Right renal pelvis (tissue), 4 donors: ENCODE measurements at places on chromosomes 4 and X. TPM values are rescaled to one million over a fixed set of nuclear protein-coding genes. Genes with fewer than 3 reads are reported as not detected.

Gene MAGEB2
- polyA plus RNA-seq, result not detected

Gene PDE5A
- polyA plus RNA-seq, result 40.5 TPM

Gene TLR8
- polyA plus RNA-seq, result 0.21 TPM

DNA sequence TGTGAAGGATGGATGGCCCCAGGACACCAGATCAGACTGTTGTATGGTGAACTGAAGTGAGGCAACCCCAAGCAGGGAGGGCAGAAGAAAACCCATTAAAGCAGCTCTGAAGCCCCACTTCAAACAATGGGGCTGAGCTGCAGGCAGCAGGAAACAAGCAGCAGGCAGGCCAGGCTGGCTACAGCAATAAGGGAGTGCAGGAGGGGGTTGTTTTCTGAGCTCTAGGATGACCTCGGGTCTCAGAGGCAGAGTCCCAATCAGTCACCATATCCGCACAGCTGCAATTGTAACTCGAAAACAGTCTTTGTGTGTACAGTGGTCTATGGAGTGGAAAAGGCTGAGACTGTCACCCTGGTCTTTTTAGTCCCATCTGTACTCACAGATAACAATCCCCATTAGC, 90.4 kb downstream of the COL4A6 start:
- DNase-seq, result no peak

DNA sequence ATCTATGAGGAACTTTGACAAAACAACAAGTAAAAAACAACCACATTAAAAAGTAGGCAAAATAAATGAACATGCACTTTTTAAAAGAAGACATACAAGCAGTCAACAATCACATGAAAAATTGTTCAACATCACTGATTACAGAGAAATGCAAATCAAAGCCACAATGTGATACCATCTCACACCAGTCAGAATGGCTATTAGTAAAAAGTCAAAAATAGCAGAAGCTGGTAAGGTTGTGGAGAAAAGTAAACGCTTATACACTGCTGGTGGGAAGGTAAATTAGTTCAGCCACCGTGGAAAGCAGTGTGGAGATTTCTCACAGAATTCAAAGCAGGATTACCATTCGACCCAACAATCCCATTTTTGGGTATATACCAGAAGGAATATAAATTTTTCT, 17.0 kb upstream of the LNX1 start:
- DNase-seq, result no peak

DNA sequence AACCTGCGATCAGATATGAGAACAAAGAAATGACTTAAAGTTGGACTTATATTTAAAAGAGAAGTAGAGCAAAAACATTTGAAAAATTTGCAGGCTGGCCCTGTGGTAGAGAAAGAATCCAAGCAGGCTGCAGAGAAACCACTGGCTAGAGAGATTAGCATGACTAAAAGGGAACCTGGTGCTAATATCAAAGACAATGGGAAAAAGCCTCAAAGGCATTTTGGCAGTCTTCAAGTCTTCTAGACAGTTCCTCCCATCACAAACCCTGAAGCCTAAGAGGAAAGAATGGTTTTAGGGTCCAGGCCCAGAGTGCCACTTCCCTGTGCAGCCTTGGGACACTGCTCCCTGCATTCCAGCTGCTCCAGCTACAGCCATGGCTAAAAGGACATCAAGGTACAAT, 33.4 kb downstream of the KCTD8 start:
- DNase-seq, result no peak
